PC-3 (cell line): ENCODE measurements at places on chromosomes 2 and 18.

GRCh38 chr2:232332940-232333259, 45.7 kb upstream of the ALPP start:
- no peak for DNase-seq

DNA sequence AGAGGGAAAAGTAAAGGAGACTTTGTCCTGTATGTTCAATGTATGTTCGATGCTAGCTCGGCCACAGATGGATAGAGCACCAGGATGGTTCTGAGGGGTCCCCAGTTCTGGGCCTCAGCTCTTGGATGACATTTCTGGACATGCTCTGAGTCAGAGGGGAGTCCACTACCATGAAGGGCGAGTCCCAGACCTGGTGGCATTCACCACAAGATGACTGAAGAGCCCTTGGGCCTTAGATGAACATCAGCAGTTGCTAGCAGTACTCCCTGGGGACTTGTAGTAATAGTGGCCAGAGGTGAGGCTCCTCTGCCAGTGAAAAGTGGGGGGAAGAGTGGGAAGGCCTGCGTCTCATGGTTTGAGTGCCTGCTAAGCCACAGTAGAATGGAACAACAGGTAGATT, 109.5 kb downstream of the GRB14 start:
- no peak for DNase-seq

DNA sequence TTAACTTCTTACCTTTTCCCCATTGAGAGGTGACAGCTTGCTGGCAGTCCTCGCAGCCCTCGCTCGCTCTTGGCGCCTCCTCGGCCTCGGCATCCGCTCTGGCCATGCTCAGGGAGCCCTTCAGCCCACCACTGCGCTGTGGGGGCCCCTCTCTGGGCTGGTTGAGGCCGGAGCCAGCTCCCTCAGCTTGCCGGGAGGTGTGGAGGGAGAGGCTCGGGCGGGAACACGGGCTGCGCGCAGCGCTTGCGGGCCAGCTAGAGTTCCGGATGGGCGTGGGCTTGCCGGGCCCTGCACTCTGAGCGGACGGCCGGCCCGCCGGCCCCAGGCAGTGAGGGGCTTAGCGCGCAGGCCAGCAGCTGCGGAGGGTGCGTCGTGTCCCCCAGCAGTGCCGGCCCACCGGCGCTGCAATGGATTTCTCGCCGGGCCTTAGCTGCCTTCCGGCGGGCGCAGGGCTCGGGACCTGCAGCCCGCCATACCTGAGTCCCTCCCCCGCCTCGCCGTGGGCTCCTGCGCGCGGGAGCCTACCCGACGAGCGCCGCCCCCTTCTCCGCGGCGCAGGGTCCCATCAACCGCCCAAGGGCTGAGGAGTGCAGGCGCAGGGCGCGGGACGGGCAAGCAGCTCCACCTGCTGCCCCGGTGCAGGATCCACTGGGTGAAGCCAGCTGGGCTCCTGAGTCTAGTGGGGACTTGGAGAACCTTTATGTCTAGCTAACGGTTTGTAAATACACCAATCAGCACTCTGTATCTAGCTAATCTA, 335.0 kb downstream of the CBLN2 start:
- no peak for DNase-seq

DNA sequence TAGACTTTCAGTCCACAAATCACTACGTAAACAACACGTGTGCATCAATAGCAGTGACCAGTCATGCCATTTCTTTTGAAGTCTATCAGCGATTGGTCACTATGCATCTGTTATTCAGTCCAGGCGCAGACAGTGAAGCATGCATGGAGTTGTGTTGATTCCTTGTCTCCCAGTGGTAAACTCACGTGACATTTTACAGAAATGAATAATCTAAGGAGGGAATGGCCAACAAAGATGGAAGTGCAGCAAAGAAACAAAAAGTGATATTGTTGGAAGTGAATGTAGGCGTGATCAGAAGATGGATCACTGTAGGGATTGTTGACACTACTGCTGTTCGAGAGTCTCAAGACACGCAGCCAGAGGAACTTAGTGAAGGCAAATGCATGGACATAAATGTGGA, 317.8 kb upstream of the MGAT5 start:
- DNase-seq = no peak

DNA sequence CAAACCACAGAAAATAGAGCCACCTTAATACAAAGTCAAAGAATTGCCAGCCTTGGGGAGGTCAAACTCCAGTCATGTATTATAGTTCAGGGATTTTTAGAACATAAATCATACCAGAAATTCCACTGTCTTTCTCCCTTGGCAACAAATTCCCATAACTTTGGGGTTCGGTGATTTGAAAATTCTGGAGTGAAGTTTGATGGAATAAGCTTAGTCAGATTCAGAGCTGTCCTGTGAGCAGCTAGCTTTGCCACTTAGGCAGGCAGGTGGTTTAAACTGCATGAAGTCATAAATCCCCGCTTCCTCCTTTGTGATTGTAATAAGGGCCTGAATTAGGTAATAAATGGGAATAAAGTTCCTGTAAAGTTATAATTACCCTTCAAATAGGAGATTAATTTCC, 457.0 kb upstream of the HNMT start:
- DNase-seq = no peak

DNA sequence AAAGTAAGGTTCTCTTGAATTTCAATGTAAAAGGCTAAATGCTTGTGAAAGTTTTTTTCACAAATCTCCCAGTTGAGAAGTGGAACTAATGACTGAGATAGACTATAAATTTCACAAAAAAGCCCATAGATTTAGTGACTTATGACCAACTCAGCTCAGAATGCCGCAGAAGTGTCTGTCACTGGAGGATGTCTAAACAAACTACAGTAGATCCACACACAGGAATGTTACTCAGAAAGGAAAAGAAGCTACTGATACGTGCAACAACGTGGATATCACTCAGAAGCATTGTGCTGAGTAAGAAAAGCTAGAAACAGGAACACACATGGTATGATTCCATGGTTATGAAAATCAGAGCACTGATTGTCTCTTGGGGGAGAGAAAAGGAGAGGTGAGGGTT, 151.9 kb downstream of the DOCK10 start:
- no peak for DNase-seq

GRCh38 chr2:237858294-237859081, 935 bp upstream of the RAMP1 start:
- peak; percentile 84 for DNase-seq

DNA sequence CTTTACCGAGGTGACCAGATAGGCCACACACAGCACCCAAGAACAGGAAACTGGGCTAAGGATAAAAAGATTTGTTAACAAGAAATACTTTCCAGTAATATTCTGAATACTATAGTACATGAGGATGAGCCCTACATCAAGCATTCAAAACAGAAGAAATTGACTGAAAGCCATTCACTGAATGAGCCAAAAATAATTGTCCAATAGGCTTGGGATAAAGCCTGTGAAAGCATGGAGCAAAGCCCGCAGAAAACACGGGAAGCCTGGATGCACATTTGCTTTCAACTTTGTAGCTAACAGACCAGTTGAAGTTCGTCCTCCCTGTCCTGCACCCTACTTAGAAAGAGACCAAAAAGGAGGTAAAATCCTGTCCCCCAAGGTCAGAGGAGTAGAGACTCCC, 56.3 kb downstream of the DIPK1C start:
- DNase-seq = no peak

- DNase-seq = no peak
These were observed 571.3 kb upstream of the LRRTM4 start for GRCh38 chr2:78093436-78093835.

DNA sequence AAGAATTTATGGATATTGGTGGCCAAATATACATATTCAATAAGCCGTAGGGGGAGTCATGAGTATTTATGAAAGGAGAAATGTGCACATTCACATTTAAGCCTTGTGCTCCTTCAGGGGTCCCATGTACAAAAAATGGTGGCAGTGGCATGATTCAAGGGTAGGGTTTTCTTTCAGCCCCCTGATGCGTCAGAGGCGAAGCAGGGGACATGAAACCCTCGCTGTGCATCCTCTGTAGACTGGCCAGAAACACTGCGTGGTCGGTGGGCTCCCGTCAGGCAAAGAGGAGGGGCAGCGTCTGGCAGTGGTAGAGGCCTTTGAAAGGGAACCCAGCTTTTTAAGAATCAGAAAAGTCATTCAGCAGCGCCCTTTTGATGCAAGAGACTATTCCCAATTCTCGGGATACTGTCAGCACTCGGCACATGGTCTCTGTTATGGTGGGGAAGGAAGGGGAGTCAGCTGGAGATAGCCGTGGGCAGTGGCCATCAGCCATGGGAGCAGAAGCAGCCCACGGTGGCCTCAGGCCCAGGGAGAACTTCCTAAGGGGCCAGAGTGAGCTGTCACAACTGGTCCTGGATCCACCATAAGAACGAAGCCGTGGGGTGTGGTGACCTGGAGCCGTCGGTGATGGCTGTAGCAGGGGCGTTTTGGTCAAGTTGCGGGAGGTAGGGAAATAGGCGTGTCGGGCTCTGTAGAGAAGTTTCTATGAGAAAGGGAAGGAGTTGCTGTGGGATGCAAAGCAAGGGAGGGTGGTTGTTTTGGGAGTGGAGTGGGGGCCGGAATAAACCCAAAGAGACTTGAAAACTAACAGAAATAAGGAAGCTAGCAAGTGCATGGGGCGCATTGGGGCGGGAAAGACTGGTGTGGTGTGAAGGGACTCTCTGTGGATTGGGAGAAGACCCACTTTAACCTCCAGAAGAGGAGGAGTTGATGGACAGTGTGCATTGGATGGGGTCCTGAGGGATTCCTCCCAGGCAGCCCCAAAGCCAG, 95.6 kb downstream of the SH3BP4 start:
- no peak for DNase-seq

DNA sequence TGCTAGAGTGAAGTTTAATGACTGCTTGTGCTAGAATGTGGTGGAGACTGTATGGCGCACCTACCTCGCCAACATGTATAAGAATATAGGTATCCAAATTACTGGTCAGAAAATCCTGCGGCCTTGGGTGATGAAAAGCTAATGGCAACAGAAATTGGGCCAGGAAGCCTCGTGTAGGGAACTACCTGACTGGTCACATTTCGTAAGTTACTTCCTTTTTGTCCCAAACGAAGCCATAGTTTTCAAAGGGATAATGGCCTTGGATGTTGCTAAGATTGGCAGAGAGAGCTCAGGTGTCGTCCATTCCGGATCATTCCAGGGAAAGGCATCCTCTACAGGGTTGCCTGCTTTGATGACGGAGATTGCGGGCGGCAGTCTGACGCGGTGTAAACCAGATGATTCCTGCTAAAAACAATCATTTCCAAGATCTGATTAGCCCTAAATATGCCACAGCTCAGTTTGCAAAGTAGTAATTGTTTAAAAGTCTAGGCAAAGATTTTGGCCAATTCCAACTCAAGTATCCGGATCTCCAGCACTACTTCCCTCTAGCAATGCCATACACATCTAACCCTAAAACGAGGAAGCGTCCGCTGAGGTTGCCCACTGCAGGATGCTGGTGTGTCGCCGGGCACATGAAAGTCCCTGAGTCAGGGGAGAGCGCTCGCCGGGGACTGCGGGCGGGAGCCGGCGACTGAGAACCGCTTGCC, 708 bp upstream of the MALT1 start:
- DNase-seq = peak; percentile 20

DNA sequence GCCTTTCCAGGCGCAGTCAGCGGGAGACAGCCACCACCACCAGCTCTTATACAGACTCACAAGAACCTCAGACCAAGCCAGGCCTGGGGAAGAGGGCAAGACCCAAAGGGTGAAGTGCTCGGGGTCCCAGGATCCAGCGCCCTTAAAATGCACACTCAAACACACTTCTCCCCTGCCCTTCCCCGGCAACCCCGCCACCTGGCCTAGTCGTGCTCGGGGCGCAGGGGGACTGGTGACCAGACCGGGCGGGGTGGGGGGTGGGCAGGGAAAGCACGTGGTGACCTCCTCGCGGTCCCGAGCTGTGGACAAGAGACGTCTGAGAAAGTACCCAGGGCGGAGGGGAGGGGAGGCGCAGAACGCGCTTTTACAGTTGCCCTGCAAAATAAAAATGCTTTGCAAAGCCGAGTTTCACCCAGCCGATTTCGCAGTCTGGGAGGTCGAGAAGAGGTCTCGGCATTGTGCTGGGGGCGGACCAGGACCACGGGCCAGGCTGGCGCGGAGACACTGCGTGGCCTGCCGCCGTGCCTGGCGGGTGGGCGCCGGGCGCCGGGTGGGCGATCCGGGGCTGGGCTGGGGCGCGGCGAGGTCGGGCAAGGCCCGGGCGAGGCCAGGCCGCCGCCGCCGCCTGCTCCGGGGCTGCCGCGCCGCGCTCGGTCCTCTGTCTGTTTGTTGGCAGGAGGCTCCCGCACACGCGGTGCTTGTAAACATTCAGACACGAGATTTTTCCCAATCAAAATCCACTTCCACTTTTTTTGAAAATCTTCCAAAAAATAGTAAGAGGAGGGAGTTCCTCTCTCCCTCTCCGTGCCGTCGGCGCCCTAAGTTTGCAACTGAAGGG, 2.0 kb downstream of the BCL11A start:
- DNase-seq = peak; percentile 67

DNA sequence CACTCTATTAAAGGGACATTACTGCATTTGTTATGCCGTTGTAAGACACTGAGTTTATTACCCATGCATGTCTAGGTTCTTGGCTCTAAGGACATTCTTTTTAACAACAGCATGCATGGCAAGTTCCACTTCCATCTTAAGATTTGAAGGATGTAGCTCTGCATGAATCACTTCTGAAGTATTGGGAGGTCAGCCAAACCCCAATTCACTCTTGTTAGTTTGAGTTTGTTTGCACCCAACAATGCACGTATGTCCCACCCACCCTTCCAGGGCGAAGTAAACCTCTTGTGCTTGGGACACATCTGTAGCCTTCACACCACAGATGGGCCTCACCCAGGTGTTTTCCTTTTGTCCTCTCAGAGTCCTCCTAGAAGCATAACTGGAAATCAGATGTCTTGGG, 5.6 kb upstream of the LAMA3 start:
- peak; percentile 78 for DNase-seq

GRCh38 chr2:11196246-11196645, 41.0 kb downstream of the SLC66A3 start:
- no peak for DNase-seq

DNA sequence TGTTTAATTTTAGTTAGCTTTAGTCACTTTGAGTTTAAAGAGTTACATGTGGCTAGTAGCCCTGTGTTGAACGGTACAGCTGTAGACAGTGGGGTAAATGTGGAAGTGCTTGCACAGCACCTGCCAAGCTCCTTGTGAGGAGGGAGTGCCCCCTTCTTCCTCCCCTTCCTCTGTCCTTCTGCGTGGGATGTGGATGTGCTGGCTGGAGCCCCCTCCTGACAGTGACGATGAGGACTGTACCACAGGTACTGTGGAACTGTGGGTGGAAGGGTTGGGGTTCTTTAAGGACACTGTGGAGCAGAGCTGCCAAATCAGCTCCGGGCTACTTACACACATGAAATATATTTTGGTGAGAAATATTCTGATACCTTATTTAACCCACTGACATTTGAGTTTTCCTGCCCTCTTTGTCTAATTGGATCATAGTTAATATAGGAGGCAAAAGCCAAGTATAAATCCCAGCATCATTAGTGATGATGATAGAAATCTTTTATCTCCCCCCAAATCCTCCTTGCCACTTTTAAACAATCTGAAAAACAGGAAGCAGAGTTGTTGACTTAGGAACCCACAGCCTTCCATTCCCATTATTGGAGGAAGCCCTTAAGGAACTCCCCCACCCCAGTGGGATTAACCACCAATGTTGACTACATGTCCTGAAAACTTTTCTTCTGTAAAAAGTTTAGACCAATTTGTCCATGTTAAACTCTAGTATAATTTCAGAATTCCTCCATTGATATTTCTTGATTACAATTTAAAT, 181.3 kb downstream of the PTPRM start:
- no peak for DNase-seq

GRCh38 chr2:105593221-105593967, 151.3 kb upstream of the NCK2 start:
- DNase-seq = peak; percentile 53
